GM23338 (cell line): ENCODE measurements at places on chromosomes 6 and 20. TPM values are rescaled to one million over a fixed set of nuclear protein-coding genes. Genes with fewer than 3 reads are reported as not detected.

- no peak for DNase-seq
- no peak overlapping the region for H3K4me3 ChIP-seq
- no peak overlapping the region for H3K27ac ChIP-seq
- no peaks in the 10 kb centered on the region for H3K27me3 ChIP-seq
- 0 out of 2 replicates have a peak, but pooled peaks cover 5% of the 10 kb centered on the region for H3K36me3 ChIP-seq
Measured at GRCh38 chr6:134363323-134364039, 45.6 kb upstream of the SGK1 start.

- no peak for DNase-seq
- H3K36me3 ChIP-seq: no peaks in the 10 kb centered on the region
- no peak overlapping the region for H3K4me3 ChIP-seq
- H3K4me1 ChIP-seq: no peaks in the 10 kb centered on the region
- 0 out of 2 replicates have a peak overlapping the region, but pooled peaks have one; percentile 45 for H3K27ac ChIP-seq
Measured at GRCh38 chr6:7129784-7130569, 22.2 kb downstream of the RREB1 start.

GRCh38 chr20:49276161-49276960 lies 1.5 kb downstream of the ZNFX1 start:
- H3K4me3 ChIP-seq: peak overlapping the region; percentile 100
- peaks cover 52% of the 10 kb centered on the region for H3K36me3 ChIP-seq
- H3K27ac ChIP-seq: no peak overlapping the region

DNA sequence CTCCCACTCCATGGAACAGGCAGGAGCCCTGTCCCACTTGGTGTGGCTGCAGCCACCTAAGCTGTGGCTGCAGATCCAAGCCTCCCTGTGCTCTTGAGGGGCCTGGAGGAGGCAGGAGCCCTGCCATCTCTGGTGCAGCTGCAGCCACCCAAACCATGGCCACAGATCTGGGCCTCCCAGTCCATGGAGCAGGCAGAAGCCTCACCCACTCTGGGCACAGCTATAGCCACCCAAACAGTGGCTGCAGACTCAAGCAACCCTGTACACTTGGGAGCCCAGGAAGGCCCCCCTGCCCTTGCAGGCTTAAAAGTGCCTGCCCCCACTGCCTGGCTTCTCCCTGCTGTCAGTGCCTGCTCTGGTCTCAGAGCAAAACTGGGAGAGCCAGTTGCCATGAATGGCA lies 320.3 kb downstream of the RFPL4B start:
- no peaks in the 10 kb centered on the region for H3K36me3 ChIP-seq
- DNase-seq: no peak
- no peak overlapping the region for H3K4me3 ChIP-seq
- no peak overlapping the region for H3K27ac ChIP-seq

GRCh38 chr6:169101981-169102380 lies 151.7 kb downstream of the THBS2 start:
- no peak for DNase-seq
- H3K27ac ChIP-seq: no peak overlapping the region
- no peaks in the 10 kb centered on the region for H3K36me3 ChIP-seq
- H3K27me3 ChIP-seq: no peaks in the 10 kb centered on the region
- no peak overlapping the region for H3K4me3 ChIP-seq
- H3K4me1 ChIP-seq: peaks cover 5% of the 10 kb centered on the region; the same call in 1 of the 2 replicates

- H3K27ac ChIP-seq: no peak overlapping the region
- no peak overlapping the region for H3K4me3 ChIP-seq
- no peaks in the 10 kb centered on the region for H3K36me3 ChIP-seq
- no peaks in the 10 kb centered on the region for H3K27me3 ChIP-seq
Measured at GRCh38 chr20:19828232-19828631, 70.2 kb downstream of the RIN2 start.

DNA sequence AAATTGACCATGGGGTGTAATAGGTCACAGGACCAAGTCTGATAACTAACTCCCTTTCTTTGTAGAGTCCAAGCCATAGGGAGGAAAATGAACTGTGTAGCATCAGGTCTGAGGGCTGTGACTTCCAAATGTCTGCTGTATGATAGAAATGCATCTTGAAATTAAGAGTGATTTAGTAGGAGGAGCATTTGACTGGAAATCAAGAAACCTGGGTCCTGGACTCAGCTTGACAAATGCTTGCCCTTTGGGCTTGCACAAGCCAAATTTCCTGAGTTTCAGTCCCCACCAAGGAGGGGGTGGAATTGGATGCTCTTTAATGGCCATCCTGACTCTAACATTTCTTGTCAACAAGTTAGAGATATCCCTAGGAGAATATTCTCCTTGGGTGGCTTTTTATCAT lies 187.0 kb downstream of the PDE7B start:
- H3K36me3 ChIP-seq: no peaks in the 10 kb centered on the region
- H3K4me3 ChIP-seq: no peak overlapping the region

DNA sequence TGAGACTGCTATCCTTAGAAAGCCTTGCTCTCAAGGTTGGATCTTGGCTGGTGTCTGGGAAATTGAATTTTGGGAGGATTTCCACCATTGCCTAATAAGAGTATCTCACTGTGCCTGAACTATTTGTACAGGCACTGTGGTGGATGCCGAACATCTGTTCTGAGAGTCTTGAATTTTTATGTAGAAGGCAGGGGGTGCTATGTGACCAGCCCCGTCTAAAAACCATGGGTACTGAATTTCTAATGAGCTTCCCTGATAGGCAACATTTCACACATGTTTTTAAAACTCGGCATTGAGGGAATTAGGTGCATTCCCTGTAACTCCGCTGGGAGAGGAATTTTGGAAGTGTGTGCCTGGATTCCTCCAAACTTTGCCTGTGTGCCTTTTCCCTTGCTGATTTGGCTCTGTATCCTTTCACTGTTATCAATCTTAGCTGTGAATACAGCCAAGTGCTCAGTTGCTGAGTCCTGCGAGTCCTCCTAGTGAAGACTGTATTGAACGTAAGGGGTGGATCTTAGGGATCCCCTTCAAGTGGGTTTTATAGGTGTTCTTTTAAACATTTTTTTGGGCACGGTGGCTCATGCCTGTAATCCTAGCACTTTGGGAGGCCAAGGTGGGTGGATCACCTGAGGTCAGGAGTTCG lies 27.6 kb upstream of the SCAF8 start:
- H3K4me1 ChIP-seq: no peaks in the 10 kb centered on the region
- no peak overlapping the region for H3K27ac ChIP-seq
- H3K27me3 ChIP-seq: no peaks in the 10 kb centered on the region
- H3K36me3 ChIP-seq: no peaks in the 10 kb centered on the region
- DNase-seq: peak; percentile 18

DNA sequence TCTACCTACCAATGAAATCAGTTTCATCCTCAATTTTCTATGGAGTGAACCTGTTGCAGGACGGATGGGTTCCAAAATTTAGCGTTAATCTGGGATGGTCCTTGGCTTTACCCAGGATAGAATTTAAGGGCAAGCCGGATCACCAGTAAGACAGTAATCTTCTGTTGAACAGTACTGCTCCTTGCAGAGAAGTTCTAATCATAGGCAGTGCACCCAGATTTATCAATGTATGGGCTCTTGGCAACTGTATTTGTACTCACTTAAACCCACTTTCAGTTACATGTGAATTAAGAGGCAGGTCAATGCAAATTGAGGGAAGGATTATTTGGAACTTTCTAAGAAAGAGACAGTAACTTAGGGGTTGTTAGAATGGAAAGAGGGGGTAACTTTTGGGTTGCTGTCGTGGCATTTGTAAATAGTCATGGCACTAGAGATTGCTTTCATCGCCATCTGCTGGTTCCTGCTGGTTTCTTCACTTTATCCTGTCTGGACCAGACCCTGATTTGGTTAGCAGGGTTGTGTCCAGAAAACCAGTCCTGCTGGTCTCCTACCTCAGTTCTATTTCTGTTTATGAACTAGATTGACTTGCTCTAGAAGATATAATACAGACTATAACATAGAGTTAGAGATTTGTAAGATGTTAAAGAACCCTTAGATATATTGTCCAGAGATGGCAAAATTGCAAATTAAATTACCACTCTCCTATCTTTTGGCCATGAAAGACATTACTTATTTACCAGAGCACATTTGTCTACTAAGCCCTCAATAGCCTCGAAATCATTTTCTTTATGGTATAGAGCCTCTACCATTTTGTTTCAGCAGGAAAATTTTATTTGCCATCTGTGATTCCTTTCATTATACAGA lies 646.3 kb downstream of the UTRN start:
- no peak overlapping the region for H3K27ac ChIP-seq
- no peaks in the 10 kb centered on the region for H3K36me3 ChIP-seq
- no peak overlapping the region for H3K4me3 ChIP-seq

GRCh38 chr6:107323133-107323785 lies 136.1 kb downstream of the PDSS2 start:
- peaks cover 4% of the 10 kb centered on the region; the same call in 1 of the 2 replicates for H3K4me1 ChIP-seq
- H3K27ac ChIP-seq: no peak overlapping the region
- H3K4me3 ChIP-seq: no peak overlapping the region

DNA sequence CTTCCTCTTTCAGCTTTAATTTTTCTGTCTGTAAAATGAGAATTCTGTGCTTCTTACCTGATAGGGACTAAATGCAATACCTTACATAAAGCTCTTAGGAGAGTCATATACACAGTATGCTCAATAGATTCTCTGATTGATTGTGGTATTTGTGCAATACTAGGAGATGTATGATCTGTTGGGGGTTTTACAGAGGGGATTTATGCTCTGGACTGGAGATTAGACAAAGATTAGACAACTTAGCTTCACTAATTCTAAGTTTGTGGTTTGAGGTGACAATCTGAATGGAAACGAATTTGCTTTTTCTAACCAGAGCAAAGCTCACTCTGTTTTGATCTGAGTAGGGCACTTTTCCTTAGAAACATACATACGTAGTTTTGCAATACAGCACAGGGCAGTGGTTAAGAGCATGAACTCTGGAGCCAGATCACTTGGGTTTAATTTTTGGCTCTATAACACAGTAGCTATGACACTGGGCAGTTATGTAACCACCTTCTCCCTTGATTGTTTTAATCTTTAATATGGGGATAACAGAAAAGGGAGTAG lies 126.2 kb downstream of the RNF144B start:
- no peak overlapping the region for H3K4me3 ChIP-seq
- no peaks in the 10 kb centered on the region for H3K27me3 ChIP-seq
- no peak for DNase-seq
- no peaks in the 10 kb centered on the region for H3K36me3 ChIP-seq

GRCh38 chr6:67887747-67888545 lies 747.1 kb upstream of the ADGRB3 start:
- H3K4me1 ChIP-seq: peaks cover 9% of the 10 kb centered on the region; the same call in 1 of the 2 replicates
- no peaks in the 10 kb centered on the region for H3K36me3 ChIP-seq
- DNase-seq: no peak
- H3K4me3 ChIP-seq: no peak overlapping the region

GRCh38 chr20:18639501-18639979 lies 51.7 kb downstream of the DTD1 start:
- DNase-seq: no peak
- peaks cover 4% of the 10 kb centered on the region; the same call in 1 of the 2 replicates for H3K4me1 ChIP-seq
- no peaks in the 10 kb centered on the region; the same call in 1 of the 2 replicates for H3K36me3 ChIP-seq
- H3K4me3 ChIP-seq: no peak overlapping the region
- no peak overlapping the region for H3K27ac ChIP-seq

DNA sequence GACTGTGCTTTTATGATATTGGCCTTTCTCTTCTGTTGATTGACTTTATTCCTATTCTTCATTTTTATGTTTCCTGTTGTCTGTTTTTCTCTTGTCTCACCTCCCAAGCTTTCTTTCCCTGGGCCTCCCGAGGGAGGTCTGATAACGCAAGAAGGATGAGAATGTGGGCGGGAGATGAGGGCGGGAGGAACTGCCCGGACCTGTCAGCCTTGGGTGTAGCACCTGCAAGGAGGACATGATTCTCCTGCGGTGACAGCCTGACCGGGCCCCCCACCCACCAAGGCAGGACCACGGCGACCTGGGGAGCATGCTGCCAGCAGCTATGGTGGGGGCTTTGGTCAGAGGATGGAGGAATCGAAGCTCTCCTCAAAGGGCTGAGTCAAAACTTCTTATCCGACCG lies 86.9 kb downstream of the PLEKHG1 start:
- no peaks in the 10 kb centered on the region for H3K36me3 ChIP-seq
- no peaks in the 10 kb centered on the region for H3K27me3 ChIP-seq
- no peak for DNase-seq
- no peaks in the 10 kb centered on the region for H3K4me1 ChIP-seq
- no peak overlapping the region for H3K4me3 ChIP-seq
- H3K27ac ChIP-seq: no peak overlapping the region

- no peaks in the 10 kb centered on the region for H3K27me3 ChIP-seq
- H3K36me3 ChIP-seq: no peaks in the 10 kb centered on the region
- peaks cover 15% of the 10 kb centered on the region; the same call in 1 of the 2 replicates for H3K4me1 ChIP-seq
- H3K4me3 ChIP-seq: no peak overlapping the region
- H3K27ac ChIP-seq: no peak overlapping the region
Measured at GRCh38 chr20:37936041-37936440, 33.1 kb downstream of the VSTM2L start.

- no peak overlapping the region for H3K4me3 ChIP-seq
- H3K27me3 ChIP-seq: no peaks in the 10 kb centered on the region
- DNase-seq: no peak
- peaks cover 18% of the 10 kb centered on the region for H3K4me1 ChIP-seq
- no peak overlapping the region for H3K27ac ChIP-seq
Measured at GRCh38 chr20:61303217-61303616, 51.2 kb downstream of the CDH4 start.

GRCh38 chr6:75602246-75603105 lies 796 bp downstream of the SENP6 start:
- no peaks in the 10 kb centered on the region for H3K36me3 ChIP-seq
- peak overlapping the region; percentile 86 for H3K4me3 ChIP-seq
- peaks cover 19% of the 10 kb centered on the region for H3K4me1 ChIP-seq
- peak overlapping the region; percentile 92 for H3K27ac ChIP-seq
- DNase-seq: peak; percentile 66
- no peaks in the 10 kb centered on the region for H3K27me3 ChIP-seq

LRRN4 gene
- 0.70 and 2.2 TPM in 2 replicates for total RNA-seq

GTF2H4 gene
- 32.6 and 46.5 TPM in 2 replicates for total RNA-seq

MRAP2 gene
- 10.2 and 13.5 TPM in 2 replicates for total RNA-seq

ABHD16B gene
- total RNA-seq: not detected in 2 replicates

HAO1 gene
- total RNA-seq: not detected in 2 replicates

C4A gene
- total RNA-seq: 0.97 and 2.4 TPM in 2 replicates

AAR2 gene
- total RNA-seq: 26.9 and 32.6 TPM in 2 replicates

TFAP2C gene
- 9.4 and 11.9 TPM in 2 replicates for total RNA-seq

SCUBE3 gene
- 0.70 and 1.1 TPM in 2 replicates for total RNA-seq
